NCI-H187 treated with DMSO at 0.1 percent for 48 hours (cell line): ENCODE measurements at places on chromosomes 5 and 9.

- DNase-seq = no peak
Observed at GRCh38 chr5:43281840-43282658, 31.2 kb downstream of the HMGCS1 start.

DNA sequence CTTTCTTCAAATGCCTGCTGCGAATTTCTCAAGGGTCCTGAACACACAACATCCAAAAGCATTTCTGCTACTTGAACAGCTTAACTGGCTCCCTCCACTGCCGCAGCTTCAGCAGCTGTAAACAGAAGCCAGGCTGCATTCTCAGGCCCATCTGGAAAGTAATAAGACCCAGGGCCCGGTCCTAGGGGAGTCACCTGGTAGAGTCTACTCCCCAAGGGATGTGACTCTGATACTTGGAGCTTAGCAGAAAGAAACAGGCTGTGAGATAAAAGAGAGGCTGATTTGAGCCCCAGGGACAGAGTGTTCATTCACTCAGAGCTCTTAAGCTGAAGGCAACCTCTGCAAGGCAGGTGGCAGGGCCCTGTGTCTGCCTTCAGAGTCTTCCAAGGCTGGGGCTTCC is 356.8 kb downstream of the SPOCK1 start:
- DNase-seq = no peak

- no peak for DNase-seq
Observed at GRCh38 chr5:84381502-84382362, 2.9 kb downstream of the EDIL3 start.

- no peak for DNase-seq
Observed at GRCh38 chr5:58455480-58455879, 4.4 kb downstream of the PLK2 start.

DNA sequence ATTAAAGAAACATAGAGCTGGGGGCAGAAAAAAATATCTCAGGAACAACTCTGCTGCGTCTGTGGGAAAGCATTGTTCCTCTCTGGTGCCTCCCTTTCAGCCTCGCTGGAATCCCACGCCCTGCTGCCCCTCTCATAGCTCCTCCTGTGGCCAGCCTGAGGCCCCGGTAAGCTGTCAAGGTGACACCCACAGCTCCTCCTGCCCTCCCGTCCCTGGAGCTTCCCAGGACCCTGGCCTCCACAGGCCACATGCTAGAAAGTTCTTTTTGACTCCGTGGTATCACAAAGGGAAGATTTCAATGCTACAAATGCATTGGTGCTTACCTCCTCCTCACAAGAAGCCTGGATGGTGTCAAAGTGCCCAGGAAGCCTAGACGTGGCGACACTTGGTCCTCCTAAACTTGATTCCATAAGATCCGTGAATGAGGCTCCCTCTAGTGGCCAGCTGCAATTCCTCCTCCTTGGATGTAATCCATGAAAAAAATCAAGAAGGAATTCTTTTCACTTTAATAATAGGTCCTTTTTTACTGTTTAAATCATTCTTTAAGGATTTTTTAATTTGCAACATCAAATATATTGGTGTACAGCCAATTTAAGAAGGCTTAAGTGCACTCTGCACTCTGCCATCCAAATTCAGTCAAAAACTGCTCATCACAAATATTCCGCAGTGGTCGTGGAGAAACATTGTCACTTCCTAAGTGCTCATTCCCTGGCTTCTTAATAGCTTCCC is 104.9 kb downstream of the CFAP90 start:
- peak; percentile 10 for DNase-seq

- DNase-seq = no peak
Observed at GRCh38 chr9:22813529-22813928, 366.9 kb downstream of the DMRTA1 start.

- no peak for DNase-seq
Observed at GRCh38 chr9:72257814-72258213, 107.2 kb downstream of the ZFAND5 start.

GRCh38 chr9:107983762-107984161 is 494.2 kb upstream of the KLF4 start:
- no peak for DNase-seq

- no peak for DNase-seq
Observed at GRCh38 chr5:51665251-51665593, 282.0 kb downstream of the ISL1 start.

- DNase-seq = no peak
Observed at GRCh38 chr9:3962971-3963642, 336.8 kb downstream of the GLIS3 start.

DNA sequence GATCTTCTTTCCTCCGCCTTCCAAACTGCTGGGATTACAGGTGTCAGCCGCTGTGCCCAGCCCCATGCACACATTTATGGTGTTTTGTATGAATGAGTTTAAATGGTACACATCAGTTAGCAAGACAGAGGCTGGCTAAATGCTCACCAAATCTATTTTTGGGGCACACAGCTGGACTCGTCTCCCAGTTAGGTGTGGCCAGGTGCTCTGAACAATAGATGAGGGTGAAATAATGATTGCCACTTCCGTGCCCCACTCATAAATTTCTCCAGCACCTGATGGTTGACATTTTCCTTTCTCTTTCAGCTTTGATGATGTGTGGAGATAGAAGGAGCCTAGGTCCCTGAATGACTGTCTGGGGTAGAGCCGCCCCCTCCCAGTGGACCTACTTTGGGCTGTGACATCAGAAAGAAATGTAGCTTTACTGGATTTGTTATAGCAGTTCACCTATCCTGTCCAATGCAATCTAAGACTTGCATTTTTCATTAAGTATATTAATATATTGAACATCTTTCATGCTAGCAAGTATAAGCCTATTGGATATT is 8.6 kb upstream of the RAPGEF1 start:
- DNase-seq = no peak

GRCh38 chr5:149550594-149551226 is 529 bp downstream of the CSNK1A1 start:
- DNase-seq = no peak

DNA sequence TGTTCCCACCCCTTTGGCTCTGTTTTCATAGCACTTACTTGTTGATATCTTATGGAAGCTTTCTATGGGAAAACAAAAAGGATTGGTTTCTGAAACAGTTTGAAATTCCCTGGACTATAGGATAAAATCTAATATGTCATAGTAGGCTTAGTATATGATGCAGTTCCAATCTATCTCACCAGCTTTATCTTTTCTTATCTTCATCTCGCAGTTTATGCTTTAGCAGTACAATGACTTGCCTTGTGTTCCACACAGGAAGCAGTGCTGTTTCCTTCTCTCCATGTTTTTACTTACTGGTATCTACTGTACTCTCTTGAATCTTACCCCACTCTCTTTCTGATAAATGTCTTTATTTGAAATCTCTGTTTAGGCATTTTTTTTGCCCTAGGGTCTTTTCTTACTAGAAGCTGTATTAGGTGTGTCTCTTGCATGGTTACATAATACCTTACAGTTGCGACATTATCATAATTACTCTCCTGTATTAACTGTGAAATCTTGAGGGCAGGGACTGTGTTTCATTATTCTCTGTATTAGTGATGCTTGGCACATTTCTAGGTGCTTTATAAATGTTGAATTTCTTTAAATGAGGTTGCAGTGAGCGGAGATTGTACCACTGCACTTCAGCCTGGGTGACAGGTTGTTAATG is 76.3 kb downstream of the FOCAD start:
- no peak for DNase-seq

GRCh38 chr5:124514956-124515355 is 231.5 kb downstream of the ZNF608 start:
- DNase-seq = no peak
